ENCODE measurements at places on chromosomes 1 and 21.
A peak's percentile ranks its signal among the peaks of the same experiment; 100 is the strongest.

DNA sequence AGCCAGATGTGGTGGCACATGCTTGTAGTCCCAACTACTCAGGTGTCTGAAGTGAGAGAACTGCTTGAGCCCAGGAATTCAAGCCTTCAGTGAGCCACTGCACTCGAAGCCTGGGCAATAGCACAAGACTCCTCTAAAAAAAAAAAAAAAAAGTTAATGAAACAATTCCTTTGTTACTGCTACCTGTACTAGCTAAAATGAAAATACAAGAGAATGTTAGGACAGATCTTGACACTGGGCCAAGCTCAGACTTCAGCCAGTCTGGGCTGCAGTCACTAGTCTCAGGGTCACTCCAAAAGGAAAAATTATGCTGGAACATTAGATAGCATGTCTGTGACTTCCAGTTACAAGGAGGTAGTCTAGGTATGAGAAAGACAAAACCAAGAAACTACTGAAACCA, 56.5 kb downstream of the TRIM33 start:
- no peak for DNase-seq

GRCh38 chr1:175217721-175218531, 25.4 kb upstream of the KIAA0040 start:
- no peak for DNase-seq

DNA sequence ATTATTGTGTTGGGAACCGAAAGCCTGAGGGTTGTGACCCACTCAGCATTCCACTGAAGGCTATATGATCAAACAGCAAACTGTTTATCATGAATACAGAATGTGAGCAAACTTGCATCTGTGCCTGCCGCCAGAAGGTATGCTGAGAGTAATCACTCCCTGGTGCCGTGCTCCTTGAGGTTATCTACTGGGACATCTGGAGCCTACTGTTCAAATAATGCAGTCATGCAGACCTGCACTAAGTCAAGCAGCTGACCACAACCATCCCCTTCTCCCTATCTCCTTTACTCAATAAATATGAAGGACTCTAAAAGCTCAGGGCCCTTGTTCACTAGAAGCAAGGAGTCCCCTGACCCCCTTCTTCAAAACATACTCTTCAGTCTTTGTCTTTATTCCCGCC, 13.5 kb downstream of the GSTM5 start:
- no peak for DNase-seq

GRCh38 chr1:113811156-113811887, 954 bp downstream of the RSBN1 start:
- DNase-seq = peak; percentile 18

Measured in A549 (cell line).